ENCODE measurements at places on chromosomes 5 and 9.
A peak's percentile ranks its signal among the peaks of the same experiment; 100 is the strongest.

GRCh38 chr9:136823136-136824046 lies 15.6 kb downstream of the RABL6 start:
- no peak for DNase-seq

GRCh38 chr9:93683331-93684134 lies 107.1 kb downstream of the PHF2 start:
- DNase-seq = no peak

GRCh38 chr5:33685873-33686755 lies 205.7 kb downstream of the ADAMTS12 start:
- DNase-seq = no peak

- peak; percentile 12 for DNase-seq
These were observed 321.7 kb downstream of the SH3GL2 start for GRCh38 chr9:17900606-17901005.

DNA sequence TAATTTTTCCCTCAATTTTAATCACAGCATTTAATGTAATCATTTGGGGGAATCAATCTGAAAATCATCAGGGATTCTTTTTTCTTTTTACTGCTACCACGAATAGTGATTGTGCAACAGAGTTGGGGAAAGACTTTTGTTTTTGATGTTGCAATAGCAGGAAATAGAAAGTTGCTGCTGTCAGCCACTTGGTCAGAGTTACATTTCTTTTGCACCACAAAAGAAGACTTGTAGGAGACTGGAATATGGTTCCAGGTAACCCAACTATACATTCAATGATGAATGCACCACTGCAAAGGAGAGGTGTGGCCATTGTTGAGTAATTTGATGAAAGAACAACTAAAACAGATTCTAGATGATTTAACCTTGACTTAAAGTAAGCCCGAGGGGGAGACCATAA lies 46.3 kb upstream of the PALM2AKAP2 start:
- peak; percentile 78 for DNase-seq

GRCh38 chr5:74521401-74521800 lies 119.1 kb downstream of the ENC1 start:
- no peak for DNase-seq

DNA sequence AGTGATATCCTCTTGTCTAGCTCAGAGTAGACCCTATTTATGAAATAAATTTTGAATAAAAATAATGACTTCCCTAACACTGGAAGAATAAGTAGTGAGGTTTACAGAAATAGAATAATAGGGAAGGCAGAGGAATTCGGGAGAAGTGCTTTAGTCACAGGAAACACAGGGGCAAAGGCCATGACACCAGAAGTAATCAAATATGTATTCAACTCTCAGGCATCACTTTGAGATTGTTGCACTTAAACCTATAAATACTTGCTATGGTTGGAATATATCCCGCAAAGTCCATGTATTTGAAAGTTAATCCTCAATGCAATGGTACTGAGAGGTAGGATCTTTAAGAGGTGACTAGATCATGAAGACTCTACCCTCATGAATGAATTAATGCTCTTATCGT lies 166.8 kb downstream of the YIPF5 start:
- DNase-seq = no peak

DNA sequence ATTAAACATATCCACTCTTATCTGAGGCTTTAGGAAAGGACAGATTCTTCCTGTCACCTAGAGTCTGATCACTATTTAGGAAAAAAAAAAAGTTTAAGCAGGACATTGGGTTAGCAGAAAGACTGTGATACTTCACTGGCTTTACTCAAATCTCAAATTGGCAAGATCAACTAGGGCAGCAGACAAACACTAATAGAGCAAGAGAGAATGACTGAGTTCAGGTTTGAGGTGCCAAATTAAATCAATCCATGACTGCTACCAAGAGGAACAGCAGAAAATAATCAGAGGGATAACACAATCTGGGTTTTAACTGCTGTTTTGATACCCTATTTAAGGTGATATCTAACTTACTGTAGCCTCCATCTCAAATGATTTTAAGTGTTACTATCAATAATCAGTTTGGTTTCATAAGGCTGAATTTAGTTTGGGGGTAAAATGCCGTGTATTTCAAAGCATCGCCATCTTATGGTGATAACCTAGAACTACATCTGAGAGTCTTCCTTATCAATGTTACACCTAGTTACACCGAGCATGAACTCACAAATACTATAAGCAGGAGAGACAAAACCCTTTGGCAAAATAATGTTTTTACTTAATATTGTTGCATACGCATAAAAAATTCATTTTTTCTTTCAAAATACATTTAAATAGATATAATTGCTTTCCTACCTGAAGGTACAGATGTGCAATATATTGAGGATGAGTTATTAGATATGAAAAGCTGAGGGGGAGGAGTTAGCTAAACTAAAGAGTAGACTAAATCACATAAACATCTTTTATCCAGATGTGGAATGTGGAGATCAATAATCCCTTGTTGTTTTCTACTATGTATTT lies 286.4 kb upstream of the CDH12 start:
- DNase-seq = peak; percentile 35

GRCh38 chr5:112757468-112758208 lies 20.0 kb downstream of the APC start:
- DNase-seq = peak; percentile 65

GRCh38 chr5:133890314-133890713 lies 78.1 kb downstream of the C5orf15 start:
- DNase-seq = no peak

GRCh38 chr5:14668181-14668591 lies 3.7 kb downstream of the OTULIN start:
- DNase-seq = no peak

DNA sequence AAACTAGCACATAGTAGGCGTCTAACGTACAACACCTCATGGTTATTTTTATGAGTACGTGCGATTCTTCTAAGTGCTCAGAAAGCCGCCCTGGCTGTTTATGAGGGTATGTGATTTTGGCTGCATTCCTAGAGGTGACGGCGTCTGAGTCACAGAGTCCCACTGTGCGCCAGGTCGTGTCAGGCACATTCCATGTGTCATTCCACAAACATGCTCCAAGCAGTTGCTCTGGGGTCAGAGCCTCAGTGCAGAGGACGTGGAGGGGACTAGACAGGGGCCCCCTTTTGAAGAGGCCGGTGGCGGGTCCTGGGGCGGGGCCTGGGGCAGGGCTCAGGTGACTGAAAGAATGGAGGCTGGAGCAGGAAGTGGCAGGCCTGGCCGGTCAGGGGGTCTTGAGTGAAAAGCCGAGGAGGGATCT lies 51.9 kb downstream of the NEK6 start:
- DNase-seq = peak; percentile 95

- DNase-seq = no peak
These were observed 22.9 kb upstream of the MSH3 start for GRCh38 chr5:80631278-80632259.

DNA sequence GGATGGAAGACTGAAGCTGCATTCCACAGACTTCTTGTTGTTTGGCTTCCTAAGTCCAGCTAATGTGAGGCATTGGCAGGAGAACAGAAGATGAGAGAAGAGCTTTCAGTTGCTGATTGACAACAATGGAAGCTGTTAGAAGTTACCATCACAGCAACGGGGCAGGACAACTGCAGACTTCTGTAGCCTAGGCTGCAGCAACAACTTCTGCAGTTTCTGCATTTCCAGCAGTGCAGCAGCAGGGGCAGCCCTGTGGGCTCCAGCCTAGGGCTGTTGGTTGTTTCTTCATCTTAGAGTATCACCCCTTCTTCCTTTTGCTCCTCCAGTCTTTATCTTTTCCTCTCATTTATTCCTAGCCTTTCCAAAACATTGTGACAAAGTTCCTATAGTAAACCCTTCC lies 528.8 kb upstream of the PTGER4 start:
- DNase-seq = no peak

- DNase-seq = no peak
These were observed 23.1 kb upstream of the SHB start for GRCh38 chr9:38092200-38092524.

GRCh38 chr5:160159991-160160792 lies 40.9 kb upstream of the PWWP2A start:
- DNase-seq = no peak

- DNase-seq = no peak
These were observed 1689.2 kb upstream of the WWC1 start for GRCh38 chr5:166602271-166602670.

GRCh38 chr5:159765135-159765433 lies 151.2 kb upstream of the ADRA1B start:
- DNase-seq = no peak

DNA sequence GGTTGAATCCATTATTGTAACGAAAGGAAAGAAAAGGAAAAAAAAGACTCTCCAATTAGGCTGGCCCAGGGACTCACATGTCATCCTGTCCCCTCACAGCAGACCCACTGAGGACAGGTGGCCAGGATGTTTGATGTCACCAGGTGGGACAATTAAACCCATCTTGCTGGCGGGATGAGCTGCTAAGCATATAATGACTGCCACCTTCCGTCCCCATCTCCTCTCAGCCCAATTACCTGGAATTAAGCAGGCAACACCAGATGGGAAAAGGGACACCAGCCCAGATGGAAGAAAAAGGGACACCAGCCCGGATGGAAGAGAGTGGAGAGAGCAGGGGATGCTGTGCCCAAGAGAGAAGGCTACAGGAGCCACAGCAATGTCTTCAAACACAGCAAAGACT lies 116.6 kb upstream of the SARDH start:
- DNase-seq = no peak

DNA sequence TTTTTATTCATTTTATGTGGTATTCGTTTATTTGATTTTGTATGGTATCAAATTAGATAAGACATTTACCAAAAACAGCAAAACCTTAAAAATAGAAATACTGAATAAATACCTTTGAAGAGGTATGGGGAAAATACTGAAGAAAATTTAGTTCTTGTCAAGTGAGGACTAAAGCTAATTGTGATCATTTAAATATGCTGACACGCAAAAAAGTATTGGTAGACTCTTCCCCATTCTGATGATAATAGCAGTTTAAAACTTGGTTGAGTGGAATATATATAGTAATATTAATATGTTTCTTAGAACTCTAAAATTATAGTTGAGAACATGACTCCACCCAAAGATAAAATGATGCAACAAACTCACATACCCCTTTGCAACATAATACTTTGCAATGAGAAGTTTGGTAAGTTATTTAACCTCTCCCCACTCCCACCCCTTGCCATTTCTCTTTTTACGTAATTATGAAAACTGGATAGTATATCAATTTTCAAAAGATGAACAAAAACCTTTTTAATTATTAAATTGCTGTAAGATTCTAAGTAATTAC lies 30.1 kb upstream of the SNX24 start:
- no peak for DNase-seq

DNA sequence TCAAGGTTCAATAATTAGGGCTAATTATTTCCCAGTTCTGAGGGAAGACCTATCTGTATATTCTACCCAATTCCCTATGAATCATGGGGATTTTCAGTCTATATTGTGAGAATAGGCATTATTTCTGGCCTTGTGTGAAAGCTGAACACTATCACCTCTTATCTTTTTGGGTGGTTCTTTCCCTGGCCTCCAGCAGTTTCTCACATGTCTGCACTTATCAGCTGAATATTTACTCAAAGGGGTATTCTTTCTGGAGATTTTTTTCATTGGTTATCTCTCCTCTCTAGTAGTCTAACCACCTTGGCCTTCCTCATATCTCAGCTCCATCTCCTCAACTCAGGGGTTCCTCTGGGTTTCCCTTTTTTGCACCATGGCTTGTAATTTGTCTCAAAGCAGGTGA lies 64.9 kb upstream of the LIFR start:
- no peak for DNase-seq

- DNase-seq = no peak
These were observed 2.9 kb downstream of the CDKN2B-AS1 start for GRCh38 chr9:21997480-21997879.

GRCh38 chr9:129713402-129713679 lies 39.5 kb downstream of the PTGES start:
- no peak for DNase-seq

DNA sequence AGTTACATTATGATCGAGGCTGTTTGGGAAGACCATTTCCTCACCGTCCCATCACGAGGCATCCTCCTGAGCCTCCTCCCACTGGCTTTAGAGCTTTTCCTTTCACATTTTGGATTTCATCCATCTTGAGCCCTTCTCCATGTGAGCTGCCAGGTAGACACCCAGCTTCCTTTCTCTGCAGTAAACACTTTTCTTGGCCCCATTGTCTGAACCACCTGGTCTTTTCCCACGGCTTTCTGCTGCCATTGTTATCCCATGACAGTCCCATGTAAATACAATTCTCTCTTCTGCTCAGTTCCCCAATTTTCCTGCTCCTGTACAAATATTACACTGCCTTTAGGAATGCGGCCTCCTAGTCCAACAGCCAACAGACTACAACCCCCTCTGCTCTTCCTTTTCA lies 24.1 kb downstream of the UBE2QL1 start:
- DNase-seq = no peak

GRCh38 chr5:18553269-18553668 lies 919.0 kb downstream of the TAF11L14 start:
- DNase-seq = peak; percentile 53

GRCh38 chr9:89631384-89631783 lies 26.6 kb downstream of the GADD45G start:
- DNase-seq = no peak

DNA sequence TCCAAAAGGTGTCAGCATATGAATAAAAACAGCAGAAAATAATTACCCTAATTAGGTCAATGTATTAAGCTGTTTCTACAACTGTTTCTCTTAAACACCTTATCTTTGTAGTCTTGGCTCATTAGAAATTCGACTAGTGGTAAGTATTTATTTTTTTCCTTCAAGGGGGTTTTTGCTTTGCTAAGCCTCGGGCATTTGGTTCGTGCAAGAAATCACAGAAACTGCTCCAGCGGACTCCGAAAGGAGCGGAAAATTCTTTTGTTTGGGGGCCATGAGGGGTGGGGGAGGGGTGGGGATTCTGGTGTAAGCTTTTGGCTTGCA lies 757 bp downstream of the ZBED3 start:
- no peak for DNase-seq

GRCh38 chr5:123717139-123717538 lies 205.2 kb downstream of the CSNK1G3 start:
- peak; percentile 88 for DNase-seq

GRCh38 chr5:139082813-139083498 lies 115.2 kb downstream of the SIL1 start:
- DNase-seq = no peak

DNA sequence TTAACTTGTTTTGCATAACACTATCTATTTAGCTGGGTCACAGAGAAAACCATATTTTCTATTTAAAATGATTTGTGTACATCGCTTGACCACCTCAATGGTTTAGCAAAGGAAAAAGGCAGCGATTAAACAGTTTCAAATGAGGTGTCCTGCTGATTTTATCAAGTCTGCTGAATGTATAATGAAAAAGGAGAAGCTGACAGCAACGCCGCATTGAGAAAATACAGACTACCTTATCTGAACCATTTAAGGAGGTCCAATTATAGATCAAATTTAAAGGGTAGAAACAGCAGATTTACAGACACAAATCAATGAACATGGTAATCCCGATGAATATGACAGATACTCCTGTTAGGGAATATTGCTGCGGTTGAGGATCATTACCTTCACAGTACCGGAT lies 29.6 kb downstream of the PSMB7 start:
- no peak for DNase-seq

GRCh38 chr5:75089137-75089536 lies 36.8 kb upstream of the GCNT4 start:
- DNase-seq = no peak

All from iris pigment epithelial cell (primary cell).